C1 segment of cervical spinal cord (tissue), 14 donors: ENCODE measurements at places on chromosomes 16 and 17.
A peak's percentile ranks its signal among the peaks of the same experiment; 100 is the strongest.

GRCh38 chr16:31128711-31129567 lies 6.6 kb downstream of the PRSS8 start:
- peak; percentile 18 for DNase-seq

DNA sequence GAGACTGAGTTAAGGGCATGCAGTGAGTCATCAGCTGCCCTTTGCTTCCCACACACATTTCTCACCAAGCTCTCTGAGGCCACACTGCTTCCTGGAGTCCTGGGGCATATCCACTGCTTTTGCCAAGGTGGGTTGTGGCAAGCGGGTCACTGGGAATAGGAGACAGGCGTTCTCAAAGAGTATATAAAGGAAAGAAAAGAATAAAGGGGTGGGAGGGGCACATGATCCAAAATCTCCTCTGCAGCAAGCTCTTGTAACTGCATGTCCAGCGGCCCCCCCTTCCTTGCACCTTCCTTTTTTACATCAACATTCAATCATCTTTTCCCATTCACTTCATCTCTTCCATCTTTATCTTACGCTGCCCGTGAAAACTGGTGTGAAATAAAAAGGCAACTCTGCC lies 259.1 kb upstream of the RPL38 start:
- no peak for DNase-seq

DNA sequence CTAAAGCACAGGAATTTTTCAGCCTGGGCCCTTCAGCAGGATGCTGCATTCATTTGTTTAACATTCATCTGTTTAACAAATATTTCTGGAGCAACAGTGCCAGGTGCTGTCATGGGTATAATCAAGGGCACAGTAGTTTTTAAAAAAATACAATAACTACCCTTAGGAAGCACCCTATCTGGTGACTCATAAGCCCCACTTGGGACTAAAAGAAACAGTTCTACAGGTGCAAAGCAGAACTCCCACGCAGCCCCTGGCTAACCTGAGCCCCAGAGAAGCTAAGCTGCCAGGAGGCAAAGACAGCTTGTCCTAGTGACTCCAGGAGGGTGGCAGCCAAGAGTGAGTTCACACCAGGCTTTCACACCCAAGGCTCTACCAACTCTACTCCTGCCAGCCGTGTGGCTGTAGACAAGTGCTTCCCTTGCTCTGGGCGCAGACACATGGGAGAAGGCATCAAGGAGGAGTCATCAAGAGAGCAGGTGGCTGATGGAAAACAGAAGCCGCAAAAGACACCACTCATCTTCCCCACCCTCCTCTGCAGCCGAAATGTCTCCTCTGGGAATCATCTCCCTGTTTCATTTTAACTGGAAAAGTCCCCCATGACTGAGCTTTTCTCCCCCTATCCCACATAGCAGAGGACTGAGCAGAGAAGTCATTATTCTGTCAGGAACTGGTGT lies 14.4 kb downstream of the CUEDC1 start:
- DNase-seq, result no peak

- DNase-seq, result no peak
Measured at GRCh38 chr16:49992825-49993224, 32.2 kb upstream of the CNEP1R1 start.

DNA sequence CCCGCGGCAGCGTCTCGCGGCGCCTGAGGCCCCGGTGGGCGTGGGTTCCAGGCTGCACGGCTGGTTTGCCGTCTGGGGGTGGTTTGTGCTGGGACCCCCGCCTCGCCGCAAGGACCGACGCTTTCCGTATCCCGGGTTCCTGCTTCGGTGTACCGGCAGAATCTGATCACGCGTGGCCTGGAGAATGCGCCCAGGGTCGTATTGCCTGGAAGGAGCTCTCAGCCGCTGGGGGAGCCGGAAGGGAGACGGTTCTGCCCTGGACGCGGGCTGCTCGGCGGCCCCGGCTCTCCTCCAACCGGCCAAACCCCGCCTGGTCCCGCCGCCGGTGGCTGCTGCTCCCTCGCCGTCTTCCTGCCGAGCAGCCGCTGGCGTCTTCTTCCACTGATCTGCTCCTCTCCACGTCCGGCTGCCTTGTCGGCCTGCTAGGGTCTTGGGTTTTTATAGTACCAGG lies 39.8 kb downstream of the ZNF778 start:
- no peak for DNase-seq
